GM13977 (cell line): ENCODE measurements at places on chromosomes 5 and 9.

- DNase-seq, result no peak
Observed at GRCh38 chr5:75017971-75018370, 34.4 kb downstream of the GCNT4 start.

- DNase-seq, result no peak
Observed at GRCh38 chr5:149273950-149274349, 2.3 kb downstream of the AFAP1L1 start.

GRCh38 chr5:144009116-144009515 is 161.3 kb downstream of the YIPF5 start:
- DNase-seq, result no peak

DNA sequence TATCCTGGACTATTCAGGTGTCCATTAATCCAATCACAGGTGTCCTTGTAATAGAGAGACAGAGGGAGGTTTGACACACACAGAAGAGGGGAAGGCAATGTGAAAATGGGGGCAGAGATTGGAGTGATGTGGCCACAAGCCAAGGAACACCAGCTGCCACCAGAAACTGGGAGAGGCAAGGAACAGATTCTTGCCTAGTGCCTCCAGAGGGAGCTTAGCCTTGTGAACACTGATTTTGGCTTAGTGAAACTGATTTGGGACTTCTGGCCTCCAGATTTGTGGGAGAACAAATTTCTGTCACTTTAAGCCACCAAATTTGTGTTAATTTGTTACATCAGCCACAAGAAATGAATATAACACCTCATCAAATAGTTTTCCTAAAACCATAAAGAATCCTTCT is 416.2 kb downstream of the ENC1 start:
- DNase-seq, result no peak

GRCh38 chr9:32306006-32306405 is 78.4 kb upstream of the ACO1 start:
- no peak for DNase-seq

DNA sequence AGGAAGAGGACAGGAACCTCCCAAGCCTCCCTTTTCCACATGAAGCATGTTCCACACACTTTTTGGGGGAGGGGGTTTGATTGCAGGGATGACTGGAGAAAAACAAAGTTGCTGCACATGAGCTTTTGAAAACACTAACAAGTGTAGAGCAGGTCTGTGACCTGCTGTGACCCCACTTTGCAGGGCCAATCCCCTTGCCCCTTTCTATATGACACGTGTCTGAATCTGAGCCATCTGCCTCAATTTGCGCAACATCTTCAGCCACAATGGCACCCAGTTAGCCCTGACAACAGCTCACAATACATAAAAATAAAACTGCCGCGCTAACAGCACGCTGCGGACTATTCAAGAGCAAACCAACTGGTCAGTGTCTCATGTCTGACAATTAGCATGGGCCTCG is 227.8 kb upstream of the TBCA start:
- no peak for DNase-seq
